ENCODE measurements at places on chromosomes 13 and 19.

- DNase-seq: no peak
Measured at GRCh38 chr19:34452723-34453122, 24.5 kb downstream of the UBA2 start.

GRCh38 chr13:40438022-40438680 is 228.3 kb downstream of the FOXO1 start:
- DNase-seq: no peak

- peak; percentile 56 for DNase-seq
Measured at GRCh38 chr19:42132851-42133528, 744 bp upstream of the POU2F2 start.

DNA sequence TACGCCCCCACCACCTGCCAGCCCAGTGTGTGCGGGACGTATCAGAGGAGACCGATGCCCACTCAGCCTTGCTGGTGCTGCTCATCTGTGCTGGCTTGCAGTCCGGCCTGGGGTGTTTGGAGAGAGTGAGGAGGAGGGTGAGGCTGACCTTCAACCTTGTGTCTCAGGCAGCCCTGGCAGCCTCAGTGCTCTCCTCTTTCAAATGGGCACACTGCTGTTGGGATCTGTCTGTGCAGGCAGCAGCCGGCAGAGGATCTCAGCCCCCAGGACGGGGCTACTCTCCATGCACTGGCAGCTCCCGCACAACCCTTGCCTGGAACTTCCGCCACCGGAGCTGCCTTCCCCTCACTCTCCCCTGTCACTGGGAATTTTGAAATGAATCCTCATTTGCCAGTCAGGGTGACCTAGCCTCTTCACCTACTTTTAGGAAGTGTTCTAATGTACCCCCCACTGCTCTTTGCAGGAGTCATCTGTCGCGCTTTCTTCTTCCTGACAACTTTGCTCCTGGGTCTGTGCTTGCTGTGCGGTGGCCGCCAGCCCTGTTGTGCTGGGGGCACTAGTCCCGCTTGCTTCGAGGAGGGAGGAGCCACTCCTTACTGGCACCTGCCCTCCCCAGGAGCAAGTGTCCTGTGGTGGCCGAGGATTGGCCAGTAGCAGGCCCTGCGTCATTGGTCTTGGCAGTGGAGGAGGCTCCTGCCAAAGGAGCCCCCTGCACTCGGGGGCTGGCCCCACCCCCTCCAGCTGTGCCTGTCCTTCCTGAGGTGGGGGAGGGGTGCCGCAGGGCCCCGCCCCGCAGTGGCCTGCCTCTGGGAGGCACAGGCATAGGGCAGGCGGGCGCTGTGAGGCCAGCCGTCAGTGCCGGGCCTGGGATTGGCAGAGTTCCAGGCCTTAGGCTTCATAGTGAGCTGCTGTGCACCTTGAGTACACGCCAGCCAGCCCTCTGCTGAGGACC is 53.4 kb downstream of the TSSK6 start:
- DNase-seq: peak; percentile 51

- no peak for DNase-seq
Measured at GRCh38 chr13:33296793-33297425, 11.4 kb upstream of the STARD13 start.

DNA sequence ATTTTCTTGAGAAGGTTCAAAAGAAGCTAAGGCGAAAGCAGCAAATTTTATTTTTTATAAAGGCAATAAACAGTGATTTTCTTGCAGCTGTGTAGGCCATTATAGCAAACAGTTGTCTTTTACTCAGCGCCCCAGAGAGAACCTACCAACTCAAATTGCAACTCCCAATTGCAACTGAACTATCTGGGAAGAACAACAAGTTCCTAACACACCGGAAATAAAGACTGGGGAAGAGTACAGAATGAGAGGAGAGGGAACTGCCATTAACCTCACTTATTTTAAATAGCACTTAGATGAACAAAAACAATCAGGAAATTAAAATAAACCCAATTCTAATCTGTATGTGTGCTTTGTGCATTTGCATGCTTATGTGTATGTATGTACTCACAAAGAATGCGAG is 171.1 kb downstream of the KCTD12 start:
- DNase-seq: no peak

DNA sequence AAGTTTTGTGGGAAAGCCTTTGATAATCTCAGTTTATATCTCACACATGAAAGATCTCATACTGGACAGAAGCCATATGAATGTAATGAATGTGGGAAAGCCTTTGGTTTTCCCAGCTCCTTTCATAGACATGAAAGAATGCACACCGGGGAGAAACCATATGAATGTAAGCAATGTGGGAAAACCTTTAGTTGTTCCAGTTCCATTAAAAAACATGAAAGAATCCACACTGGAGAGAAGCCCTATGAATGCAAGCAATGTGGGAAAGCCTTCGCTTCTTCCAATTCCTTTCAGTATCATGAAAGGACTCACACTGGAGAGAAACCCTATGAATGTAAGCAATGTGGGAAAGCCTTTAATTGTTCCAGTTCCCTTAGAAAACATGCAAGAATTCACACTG is 54.8 kb downstream of the ZNF627 start:
- no peak for DNase-seq

- no peak for DNase-seq
Measured at GRCh38 chr13:44368599-44369368, 4.8 kb upstream of the SERP2 start.

GRCh38 chr13:40402931-40403431 is 263.5 kb downstream of the FOXO1 start:
- no peak for DNase-seq

GRCh38 chr19:45446295-45446694 is 21.5 kb upstream of the FOSB start:
- no peak for DNase-seq

DNA sequence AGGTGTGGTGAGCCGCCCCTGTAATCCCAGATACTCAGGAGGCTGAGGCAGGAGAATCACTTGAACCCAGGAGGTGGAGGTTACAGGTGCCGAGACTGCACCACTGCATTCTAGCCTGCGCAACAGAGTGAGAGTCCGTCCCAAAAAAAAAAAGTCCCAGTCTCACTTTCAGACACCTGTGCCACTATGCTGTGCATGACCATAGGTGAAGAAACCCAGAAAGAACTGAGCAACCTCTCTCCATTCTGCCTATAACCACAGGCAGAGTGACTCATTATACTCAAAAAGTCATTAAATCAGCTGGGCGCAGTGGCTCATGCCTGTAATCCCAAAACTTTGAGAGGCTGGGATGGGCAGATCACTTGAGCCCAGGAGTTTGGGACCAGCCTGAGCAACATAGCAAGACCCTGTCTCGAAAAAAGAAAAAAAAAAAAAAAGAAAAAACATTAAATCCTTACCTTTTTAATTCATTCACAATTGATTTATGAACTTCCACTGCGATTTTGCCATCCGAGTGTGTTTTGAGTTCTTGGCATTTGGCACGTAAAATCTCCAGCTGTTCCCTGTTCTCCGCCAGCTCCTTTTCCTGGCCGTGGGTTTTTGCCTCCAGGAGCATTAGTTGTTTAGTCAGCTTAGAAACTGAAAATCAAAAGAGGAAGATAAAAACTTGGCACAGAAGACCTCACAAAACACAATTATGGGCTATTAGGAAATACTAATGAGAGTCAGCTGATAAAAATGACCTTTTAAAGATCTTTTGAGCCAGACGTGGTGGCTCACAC is 45.5 kb upstream of the SLC7A9 start:
- no peak for DNase-seq

DNA sequence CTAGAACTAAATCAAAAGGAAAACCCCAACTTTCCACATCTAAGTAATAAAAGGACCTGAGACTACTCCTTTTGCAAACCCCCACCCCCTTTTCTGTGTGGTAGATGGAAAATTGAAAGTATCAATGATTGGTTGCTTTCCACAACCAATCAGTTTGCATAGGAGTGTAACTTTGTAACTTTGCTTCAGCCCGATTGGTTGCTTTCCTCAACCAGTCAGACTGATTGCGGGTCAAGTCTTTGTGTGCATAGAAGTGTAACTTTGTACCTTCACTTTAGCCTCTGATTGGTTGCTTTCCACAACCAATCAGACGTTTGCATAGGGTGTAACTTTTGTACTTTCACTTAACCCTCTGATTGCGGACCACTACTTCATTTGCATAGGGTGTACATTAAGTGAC is 8.0 kb upstream of the B3GLCT start:
- no peak for DNase-seq

- DNase-seq: no peak
Measured at GRCh38 chr13:41177616-41178015, 16.8 kb downstream of the KBTBD7 start.

DNA sequence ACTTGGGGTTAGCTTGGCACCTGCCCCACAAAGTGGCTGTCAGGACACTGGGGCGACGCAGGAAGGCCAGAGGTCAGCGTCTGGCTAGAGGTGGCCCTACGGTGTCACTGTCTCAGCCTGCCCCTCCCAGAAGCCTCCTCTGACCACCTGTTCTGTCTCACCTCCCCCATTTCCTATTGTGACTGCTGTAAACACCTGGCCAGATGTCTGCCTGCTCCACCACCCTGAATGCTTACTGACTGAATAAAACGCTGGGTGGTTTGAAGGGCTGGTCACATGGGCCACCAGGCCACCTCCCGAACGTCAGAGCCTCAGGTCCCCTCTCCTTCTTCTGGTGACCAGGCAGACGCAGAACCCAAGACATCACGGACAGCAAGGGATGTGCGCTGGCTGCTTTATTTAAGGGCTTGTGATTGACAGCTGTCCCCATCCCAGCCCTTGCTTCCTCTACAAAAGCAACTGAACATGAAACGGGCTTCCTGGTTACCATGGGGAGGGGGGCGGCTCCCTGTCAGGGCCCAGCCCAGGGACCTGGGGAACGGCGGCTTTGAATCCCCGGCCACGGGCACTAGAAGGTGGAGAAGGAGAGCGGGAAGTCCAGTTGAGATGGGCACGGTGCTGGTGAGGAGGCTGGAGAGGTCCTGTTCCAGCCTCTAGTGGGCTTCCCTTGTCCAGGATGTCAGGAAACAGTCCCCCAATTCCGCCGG is 6.2 kb downstream of the ELOF1 start:
- no peak for DNase-seq

GRCh38 chr19:45768984-45769782 is at the start of gene SIX5:
TSS of gene SIX5 (minus strand) at chr19:45769252. CDS start at chr19:45768844, 408 bp downstream.
- peak; percentile 75 for DNase-seq

DNA sequence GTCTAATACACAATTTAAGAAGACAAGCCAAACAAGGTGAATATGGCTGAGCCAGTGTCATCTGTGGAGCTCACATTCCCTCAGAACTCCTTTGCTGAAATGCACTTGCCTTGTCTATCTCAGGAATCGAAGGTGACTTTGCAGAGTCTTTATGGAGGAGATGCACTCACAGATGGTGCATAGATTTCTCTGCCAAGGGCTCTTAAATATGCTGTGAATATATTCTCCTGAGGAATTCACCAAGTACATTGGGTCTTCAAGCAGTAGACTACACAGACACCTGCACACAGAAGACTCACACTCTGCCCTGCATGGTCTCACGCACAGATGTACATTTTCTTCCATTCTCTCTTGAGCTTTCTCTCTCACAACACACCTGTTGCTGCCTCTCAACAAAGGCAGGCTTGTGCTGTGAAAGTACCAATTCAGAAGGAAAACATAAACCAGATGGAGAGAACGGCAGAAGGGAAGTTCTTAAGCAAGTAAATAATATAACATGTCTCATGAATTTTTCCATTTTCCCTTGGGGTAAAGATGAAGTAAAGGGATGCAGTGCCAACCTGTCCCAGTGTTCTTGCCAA is 174.7 kb downstream of the DLEU7 start:
- DNase-seq: no peak

DNA sequence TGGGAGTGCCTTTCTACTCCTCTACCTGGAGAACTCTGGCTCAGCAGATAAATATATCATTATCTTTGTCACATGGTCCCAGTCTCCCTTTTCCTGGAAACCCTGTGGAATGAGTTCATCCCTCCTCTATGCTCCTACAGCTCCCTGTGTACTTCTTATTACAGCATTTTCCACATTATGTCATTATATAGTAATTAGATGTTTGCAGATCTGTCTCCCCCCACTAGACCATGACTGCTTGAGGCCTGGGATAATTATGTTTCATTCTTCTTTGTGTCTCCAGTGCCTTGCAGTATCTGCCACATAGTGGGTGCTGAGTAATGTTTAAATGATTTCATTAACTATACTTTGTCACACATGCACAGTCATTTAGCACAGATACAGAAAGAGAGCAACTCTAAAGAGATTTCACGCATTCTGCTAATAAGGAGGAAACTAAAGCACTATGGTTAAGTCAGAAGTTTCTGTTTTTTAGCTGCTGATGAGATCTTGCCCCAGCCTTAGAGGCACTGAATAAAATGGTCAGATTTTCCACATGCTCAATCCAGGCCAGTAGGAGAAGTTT is 66.1 kb upstream of the DIAPH3 start:
- no peak for DNase-seq

DNA sequence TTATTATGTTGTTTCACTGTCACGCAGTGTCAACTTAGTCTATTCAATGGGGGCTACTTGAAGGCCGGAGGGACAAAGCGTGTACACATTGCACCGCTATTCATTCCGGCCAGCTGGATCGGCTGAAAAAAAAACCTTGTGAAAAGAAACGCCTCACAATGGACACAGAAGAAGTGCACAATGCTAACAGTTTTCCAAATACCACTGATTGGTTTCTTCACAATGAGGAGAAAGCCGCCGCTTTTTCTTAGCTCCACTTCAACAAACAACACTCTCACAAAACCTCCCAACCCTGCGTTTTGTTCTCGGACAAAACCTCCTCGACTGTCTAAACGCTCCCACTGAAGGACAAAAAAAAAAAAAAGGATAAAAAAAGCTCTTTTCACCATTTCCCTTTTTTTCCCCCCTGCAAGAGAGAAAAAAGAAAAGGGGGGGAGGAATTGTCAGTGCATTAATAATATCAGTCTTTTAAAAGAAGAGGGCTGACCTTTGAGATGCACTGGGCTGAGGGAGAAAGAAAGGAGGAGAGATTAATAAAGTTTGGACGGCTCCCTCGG is 5.4 kb downstream of the SOX21 start:
- DNase-seq: peak; percentile 86

- no peak for DNase-seq
Measured at GRCh38 chr19:18339723-18340122, 675 bp upstream of the PGPEP1 start.

GRCh38 chr13:113448885-113449692 is 4.2 kb downstream of the ADPRHL1 start:
- DNase-seq: peak; percentile 97

DNA sequence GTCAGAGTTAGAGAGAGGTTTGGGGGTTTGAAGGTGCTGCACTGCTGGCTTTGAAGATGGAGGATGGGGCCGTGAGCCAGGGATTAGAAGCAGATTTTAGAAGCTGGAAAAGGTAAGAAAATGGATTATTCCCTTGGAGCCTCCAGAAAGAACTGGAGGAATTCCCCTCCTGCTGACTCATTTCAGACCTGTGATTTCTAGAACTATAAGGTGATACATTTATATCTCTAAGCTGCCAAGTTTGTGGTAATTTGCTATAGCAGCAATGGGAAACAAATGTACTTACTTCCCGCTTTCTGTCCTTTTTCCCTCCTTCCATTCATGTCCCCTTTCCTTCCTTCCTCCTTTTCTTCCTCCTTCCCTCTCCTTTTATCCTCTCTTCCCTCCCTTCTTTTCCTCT is 78.5 kb upstream of the PCDH8 start:
- no peak for DNase-seq

GRCh38 chr19:37991176-37991835 is 84.3 kb downstream of the SIPA1L3 start:
- DNase-seq: no peak

- DNase-seq: no peak
Measured at GRCh38 chr13:31756346-31756745, 17.0 kb downstream of the RXFP2 start.
